Ammon's horn (tissue), 1 donor: ENCODE measurements at places on chromosomes 7 and 10.

DNA sequence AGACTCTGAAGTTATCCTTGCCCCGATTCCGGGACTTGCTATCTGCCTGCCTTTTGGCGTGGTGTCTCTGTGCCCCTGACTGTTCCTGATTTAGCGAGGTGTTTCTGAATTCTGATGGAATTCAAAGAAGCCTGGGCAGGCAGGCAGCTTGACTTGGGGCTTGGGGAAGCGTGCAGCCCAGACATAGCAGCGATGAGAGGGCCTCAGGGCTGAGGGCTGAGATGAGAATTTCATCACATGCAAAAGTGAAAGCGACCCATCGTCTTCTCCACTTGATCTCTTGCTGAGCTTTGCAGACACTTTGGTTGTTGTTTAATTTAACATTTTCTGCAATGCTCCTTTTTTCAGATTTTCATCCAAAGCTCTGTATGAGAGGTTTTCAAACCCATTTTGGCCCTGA lies 57.8 kb downstream of the TCF7L2 start:
- no peak for DNase-seq

GRCh38 chr10:7314170-7314569 lies 96.7 kb downstream of the SFMBT2 start:
- no peak for DNase-seq

DNA sequence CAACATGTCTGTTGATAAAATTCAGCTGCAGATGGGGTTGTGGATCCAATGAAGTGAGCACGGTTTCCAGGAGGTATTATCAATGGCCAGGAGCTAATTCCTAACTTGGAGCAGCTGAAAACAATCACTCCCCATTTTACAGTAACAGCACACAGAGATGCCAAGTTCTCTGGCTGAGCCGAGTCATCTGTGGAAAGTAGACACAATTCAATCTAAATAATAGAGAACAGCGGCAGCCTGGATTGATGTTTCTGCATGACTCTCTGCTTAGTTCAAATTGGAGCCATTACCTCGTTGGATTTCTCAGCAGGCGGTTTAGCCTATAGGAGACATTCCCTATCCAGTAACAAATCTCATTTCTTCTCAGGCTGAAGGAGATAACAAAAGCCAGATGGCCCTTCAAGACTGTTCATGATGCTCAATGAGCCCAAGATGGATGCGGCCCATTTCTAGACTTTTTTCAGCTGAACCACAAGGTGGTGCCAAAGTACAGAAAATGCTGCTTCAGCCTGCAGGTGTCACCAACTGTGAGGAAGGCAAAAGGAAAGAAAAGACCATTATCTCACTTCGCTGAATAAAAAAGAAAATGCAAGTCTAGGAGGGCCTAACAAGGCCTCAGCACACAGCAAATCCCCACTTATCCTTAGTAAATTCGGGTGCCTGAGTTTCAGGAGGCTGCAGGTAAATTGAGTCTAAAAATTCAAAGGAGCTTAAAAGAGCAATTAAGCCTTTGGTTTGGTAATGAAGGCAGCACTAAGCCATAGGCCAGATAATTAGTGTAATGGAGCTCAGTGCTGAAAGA lies 83.7 kb downstream of the SLC16A9 start:
- DNase-seq = peak; percentile 91

GRCh38 chr7:139713061-139713460 lies 64.7 kb downstream of the HIPK2 start:
- DNase-seq = no peak

DNA sequence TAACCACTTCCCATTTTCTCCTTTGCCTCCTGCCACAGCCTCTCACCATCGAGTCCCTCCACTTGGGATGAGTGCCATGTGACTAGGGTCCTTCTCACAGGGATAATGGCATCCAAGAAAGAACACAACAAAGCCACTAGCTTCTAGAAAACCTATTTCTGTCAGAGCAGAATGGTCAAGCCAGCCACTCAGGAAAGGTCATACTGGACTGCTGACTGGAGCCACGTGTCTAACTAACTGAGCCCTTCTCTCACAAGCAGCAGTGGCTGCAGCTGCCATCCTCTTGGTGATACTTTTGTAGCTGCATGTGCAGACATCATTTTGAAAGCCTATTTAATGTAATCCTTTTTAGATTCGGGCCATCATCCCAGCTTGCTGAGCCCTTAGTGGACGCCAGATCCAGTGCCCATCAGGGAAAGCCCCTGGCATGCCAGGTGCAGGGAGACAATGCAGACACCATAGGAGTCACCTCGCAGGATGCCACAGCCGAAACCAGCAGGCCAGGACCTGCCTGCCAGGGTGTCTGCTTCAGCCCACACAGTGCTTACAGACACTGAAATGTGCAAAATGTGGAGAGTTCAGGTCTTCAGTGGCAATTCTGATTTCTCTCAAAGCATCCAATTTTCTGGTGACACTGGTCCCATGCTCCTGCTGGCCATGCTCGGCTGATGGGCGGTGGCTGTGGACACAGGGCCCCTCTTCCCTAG lies 98.3 kb upstream of the DDC start:
- peak; percentile 54 for DNase-seq

- DNase-seq = no peak
Observed at GRCh38 chr10:129662426-129662825, 195.4 kb downstream of the MGMT start.

DNA sequence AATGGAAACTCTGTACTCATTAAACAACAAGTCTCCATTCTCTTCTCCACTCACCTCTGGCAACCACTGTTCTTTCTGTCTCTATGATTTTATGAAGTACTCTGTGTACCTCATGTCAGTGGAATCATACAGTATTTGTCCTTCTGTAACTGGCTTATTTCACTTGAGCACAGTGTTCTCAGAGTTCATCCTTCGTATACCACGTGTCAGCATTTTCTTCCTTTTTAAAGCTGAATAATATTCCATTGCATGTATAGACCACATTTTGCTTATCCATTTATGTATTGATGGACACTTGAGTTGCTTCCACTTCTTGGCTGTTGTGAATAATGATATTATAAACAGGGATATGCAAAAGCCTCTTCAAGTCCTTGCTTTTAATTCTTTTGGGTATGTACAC lies 333.0 kb upstream of the ZNF32 start:
- no peak for DNase-seq
